Stimulated activated CD4-positive, alpha-beta T cell treated with anti-CD3 and anti-CD28 coated beads, Interleukin-4, amount 100 ng/mL, for 48 hours (primary cell): ENCODE measurements at places on chromosomes 2 and 18.
A peak's percentile ranks its signal among the peaks of the same experiment; 100 is the strongest.

GRCh38 chr2:231489990-231490389 lies 25.7 kb upstream of the NCL start:
- no peak for DNase-seq

DNA sequence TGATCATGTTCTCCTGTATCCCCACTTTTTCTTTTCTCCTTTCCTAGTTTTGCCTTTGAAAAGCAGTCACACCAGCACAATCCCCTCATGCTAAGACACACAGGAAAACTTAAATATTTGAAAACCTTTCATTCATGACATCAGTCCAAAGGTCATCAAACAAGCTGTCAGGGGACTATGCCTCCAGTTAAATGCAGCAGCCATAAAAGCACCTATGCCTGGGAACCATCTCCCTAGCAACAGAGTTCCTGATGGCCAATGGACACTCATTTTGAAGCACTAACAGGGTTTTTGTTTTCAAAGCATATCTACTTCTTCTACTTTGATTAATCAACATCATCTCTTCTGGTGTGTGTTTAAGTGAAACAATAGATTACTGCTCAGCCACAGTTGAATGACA lies 286.4 kb upstream of the PARD3B start:
- DNase-seq: no peak

GRCh38 chr2:127067620-127068350 lies 39.2 kb downstream of the BIN1 start:
- DNase-seq: peak; percentile 69

DNA sequence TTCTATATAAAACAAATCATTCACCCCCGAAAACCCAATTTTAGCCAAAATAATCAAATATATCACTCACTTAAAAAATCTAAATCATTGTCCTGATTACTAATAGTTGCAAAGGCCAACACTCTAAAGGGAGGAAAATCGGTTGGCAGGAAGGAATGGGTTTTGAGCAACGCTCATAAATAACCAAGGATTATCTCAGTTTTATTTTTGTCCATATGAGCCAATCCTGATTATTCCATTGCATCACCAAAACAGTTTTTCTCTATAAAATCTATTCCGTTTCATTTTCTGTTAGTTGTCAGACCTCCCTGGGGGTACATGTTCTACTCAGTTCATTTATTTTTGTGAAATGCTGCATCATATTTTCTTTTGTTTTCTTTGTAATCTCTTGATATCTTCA lies 174.1 kb downstream of the LRATD1 start:
- DNase-seq: no peak

GRCh38 chr18:2998644-2999043 lies 14.3 kb downstream of the LPIN2 start:
- DNase-seq: no peak
